ENCODE measurements at places on chromosomes 12 and 14. TPM values are rescaled to one million over a fixed set of nuclear protein-coding genes. Genes with fewer than 3 reads are reported as not detected.
A peak's percentile ranks its signal among the peaks of the same experiment; 100 is the strongest.

DNA sequence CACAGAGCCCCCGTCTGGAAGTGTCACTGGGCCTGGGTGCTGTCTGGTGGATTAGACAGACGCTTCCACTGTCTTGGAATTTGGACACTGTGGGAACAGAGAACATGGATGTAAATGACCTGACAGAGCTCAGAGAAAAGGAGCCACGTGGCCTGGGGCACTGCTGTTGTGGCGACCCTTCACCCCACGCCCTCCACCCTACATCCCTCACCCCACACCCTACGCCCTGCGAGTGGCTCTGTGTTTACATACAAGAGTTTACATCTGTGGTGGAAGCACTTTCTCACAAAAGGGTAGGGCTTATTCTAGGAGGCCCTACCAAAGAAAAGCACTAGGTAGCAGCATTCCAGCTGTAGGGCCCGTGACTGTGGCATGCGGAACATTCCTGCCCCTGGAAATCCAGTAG lies 47.7 kb downstream of the B4GALNT3 start:
- DNase-seq: peak; percentile 51

DNA sequence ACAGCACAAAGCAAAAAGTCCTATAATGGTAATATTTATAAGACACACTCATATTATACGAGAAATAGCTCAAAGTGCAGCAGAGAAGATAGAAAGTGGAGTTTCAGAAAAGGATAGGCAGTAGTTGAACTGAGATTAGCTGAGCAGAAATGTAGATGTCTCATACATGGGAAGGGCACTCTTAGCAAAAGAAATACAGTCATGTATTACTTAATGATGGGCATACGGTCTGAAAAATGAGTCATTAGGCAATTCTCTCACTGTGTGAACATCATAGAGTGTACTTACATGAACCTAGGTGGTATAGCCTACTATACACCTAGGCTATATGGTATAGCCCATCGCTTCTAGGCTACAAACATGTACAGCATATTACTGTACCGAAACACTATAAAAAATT lies 671.3 kb downstream of the RPS29 start:
- no peak for DNase-seq

DNA sequence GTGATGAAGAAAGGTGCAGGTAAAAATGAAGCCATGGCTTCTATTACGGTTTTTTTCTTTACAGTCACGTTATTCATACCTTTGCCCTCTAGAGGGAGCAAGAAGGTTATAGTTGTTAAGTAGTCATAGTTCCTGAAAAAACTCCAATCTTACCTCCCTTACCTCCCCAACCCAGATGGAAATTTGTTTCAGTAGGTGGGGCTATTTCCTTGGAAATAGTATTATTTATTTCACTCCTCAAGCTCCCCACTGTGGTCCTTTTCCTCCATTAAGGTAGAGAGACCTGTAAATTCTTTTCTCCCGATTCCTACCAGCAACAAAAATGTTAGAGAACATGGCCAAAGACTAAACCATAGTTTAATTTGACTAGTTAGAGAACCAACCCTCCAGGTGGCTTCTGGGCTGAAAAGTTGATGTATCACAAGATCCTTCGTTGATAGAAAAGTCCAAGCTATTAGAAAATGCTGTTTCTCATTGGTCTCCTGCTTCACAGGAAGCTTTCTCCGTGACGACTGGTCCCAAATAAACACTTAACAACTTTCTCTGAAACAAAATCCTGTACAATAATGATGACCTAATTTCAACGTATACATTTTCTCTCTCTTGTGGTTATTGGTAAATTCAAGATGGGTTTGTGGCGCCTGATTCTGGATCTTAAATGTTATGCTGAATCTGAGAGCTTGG lies 43.5 kb downstream of the TMX1 start:
- DNase-seq: no peak

The SALL2 gene
- 2.6 TPM for total RNA-seq

DNA sequence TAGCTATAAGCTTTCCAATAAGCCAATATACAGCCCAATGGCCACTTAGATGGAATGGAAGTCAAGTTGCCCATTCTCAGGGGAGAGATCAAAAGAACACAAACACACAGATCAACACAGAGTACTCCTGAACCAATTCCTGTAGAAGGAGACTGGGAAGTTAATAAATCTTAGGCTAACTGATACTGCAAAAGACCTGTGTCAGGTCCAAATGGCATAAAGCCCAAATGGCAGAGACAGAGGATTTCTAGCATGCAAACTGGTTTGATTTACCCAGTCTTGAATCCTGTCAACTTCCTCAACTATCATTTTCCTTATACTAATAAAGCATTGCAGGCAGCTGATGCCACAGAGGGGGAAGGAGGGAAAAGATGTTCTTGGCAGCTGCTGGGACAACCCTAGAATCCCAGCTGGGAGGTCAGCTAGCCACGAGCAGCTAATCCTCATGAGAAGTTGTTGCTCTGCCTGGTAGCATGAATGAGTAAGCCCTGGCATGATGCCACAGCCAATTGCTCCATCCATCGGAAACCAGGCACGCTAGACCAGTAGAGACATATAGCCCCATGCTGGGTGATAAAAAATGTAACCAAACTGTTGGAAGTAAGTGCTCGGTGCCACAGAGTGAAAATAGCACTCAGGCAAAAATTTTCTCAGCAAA lies 26.2 kb downstream of the ANG start:
- DNase-seq: peak; percentile 88

The PTGR2 gene
- 36.7 TPM for total RNA-seq

GRCh38 chr12:95351748-95352147 lies 122.2 kb upstream of the METAP2 start:
- DNase-seq: no peak

The GNG2 gene
- total RNA-seq: 7.0 TPM
